Prostate gland (tissue), 2 donors: ENCODE measurements at places on chromosomes 16 and 17. TPM values are rescaled to one million over a fixed set of nuclear protein-coding genes. Genes with fewer than 3 reads are reported as not detected.

Gene PRR29
- total RNA-seq, result 0.09 TPM

Gene HOXB4
- total RNA-seq, result 0.41 TPM

Gene KCNJ2
- total RNA-seq, result 2.6 TPM

GRCh38 chr16:53995378-53995777 is 291.2 kb downstream of the IRX3 start:
- no peak for DNase-seq
- H3K4me1 ChIP-seq, result peaks cover 7% of the 10 kb centered on the region
- no peak overlapping the region for H3K27ac ChIP-seq

GRCh38 chr16:30011714-30012504 is 1.1 kb upstream of the DOC2A start:
- no peaks in the 10 kb centered on the region for H3K4me1 ChIP-seq
- no peak for DNase-seq
- no peak overlapping the region for H3K4me3 ChIP-seq
- H3K36me3 ChIP-seq, result no peaks in the 10 kb centered on the region

DNA sequence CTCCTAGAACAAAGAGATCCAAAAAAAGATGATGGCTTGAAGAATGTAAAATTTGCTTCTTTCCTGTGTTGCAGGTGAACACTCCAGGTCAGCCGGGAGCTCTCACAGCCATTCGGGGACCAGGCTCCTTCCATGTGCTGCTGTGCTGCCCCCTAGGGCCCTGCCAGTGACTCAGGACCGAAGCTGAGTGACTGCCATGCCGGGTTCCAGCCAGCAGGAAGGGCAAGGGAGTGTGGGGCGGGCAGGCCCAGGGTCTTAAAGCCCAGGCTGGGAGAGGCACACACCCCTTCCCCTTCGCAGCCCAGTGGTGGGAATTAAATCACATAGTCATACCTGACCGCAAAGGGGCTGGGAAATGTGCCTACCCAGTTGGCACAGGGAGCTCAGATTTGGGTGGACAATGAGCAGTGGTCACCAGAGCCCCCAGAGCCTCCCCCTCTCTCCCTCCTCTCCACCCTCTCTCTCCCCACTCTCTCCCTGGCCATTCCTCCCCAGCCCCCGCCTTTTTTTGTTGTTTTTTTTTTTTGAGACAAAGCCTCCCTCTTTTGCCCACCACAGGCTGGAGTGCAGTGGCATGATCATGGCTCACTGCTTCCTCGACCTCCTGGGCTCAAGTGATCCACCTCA is 11.5 kb downstream of the EPOP start:
- no peak overlapping the region for H3K4me3 ChIP-seq
- no peaks in the 10 kb centered on the region for H3K27me3 ChIP-seq
- H3K36me3 ChIP-seq, result no peaks in the 10 kb centered on the region
- no peak overlapping the region for H3K27ac ChIP-seq
- DNase-seq, result no peak

- no peak for DNase-seq
- no peak overlapping the region for H3K27ac ChIP-seq
- H3K36me3 ChIP-seq, result no peaks in the 10 kb centered on the region
- no peaks in the 10 kb centered on the region for H3K4me1 ChIP-seq
- H3K27me3 ChIP-seq, result no peaks in the 10 kb centered on the region
Observed at GRCh38 chr17:80270836-80271235, 10.2 kb downstream of the RNF213 start.
